ENCODE measurements at places on chromosomes 7 and 10.

- peak; percentile 45 for DNase-seq
Observed at GRCh38 chr10:18368682-18369081, 228.5 kb downstream of the CACNB2 start.

DNA sequence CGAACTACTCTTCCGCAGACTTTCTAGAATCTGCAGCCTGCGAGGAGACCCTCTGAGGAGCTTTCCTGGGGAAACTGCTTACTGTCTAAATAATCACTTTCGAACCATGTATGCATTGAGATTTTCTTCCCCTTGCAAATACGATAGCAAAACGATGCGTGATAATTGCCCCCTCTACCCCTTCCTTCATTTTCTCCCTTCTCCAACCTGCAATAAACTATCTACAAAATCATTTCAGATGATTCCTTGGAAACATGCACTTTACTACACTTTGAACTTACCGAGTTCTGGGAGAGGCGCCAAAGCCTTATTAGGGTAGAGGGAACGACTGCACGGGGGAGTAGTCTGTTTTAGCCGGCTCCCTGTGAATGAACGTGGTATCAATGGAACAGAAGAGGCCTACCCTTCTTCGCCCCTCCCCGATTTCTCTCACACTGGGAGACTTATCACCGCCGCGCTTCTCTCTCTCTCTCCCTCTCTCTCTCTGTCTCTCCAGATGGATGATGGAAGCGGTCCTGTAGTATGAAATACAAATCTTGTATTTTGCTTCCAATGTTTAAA lies at the start of gene FGFBP3:
Gene FGFBP3, minus strand, starts transcription at position 370 of the 561 bp plus-strand sequence. CDS start 517 bp downstream, outside the sequence.
- peak; percentile 48 for DNase-seq

GRCh38 chr10:58714409-58714808 lies 201.7 kb downstream of the BICC1 start:
- no peak for DNase-seq

GRCh38 chr7:127375631-127376030 lies 16.9 kb downstream of the ZNF800 start:
- DNase-seq = no peak

DNA sequence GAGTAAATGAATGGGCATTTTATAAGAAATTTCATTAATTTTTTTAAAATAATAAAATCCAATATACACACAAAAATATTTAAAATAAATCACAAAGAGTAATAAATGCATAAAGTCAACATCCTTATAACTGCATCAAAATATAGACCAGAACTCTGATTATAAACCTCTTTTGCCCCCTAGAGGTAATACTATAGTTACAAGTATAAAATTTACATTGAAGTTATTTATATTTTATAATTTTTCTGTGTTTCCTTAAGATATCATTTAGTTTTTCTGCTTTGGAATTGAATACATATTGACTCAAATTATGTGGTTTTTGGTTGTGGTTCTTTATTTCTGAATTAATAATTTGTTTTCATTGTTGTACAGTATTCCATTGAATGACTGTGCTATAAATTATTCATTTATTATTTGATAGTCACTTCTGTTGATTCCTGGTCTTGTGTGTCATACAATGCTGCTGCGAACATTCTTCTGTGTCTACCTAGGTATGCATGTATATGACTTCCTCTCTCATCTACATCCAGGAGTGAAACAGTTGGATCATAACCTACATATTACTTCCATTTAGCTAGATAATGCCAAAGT lies 673.6 kb downstream of the IPMK start:
- DNase-seq = no peak

DNA sequence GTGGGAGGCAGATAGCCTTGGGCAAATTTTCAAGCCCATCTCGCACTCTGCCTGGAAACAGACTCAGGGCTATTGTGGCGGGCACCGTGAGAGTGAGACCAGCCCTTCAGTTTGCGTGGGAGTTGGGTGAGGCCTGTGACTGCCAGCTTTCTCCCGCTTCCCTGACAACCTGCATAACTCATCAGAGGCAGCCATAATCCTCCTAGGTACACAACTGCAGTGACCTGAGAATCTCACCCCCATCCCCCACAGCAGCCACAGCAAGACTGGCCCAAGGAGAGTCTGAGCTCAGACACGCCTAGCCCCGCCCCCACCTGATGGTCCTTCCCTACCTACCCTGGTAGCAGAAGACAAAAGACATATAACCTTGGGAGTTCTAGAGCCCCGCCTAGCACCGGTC lies 275.4 kb downstream of the GRID1 start:
- DNase-seq = no peak

DNA sequence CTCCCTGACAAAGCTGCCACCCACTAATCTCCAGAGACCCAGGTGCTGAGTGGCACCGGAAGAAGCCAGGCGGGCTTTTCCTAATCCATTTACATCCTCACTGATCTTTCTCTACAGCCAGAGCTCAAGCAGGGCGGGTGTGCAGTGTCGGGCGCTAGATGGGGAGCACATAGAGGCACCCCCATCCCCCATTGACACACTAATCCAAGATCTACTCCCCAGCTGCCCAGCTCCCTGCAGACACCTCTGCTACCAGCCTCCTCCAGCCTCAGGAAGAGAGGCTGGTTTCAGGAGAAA lies 22.2 kb downstream of the FRMPD2 start:
- no peak for DNase-seq

- DNase-seq = peak; percentile 30
Observed at GRCh38 chr10:123870260-123870659, 21.3 kb downstream of the CPXM2 start.

- no peak for DNase-seq
Observed at GRCh38 chr10:121975295-121976086, 474 bp upstream of the NSMCE4A start.

- DNase-seq = no peak
Observed at GRCh38 chr7:68977385-68978055, 620.8 kb upstream of the AUTS2 start.

- no peak for DNase-seq
Observed at GRCh38 chr7:75987026-75987804, 7.2 kb downstream of the TMEM120A start.

DNA sequence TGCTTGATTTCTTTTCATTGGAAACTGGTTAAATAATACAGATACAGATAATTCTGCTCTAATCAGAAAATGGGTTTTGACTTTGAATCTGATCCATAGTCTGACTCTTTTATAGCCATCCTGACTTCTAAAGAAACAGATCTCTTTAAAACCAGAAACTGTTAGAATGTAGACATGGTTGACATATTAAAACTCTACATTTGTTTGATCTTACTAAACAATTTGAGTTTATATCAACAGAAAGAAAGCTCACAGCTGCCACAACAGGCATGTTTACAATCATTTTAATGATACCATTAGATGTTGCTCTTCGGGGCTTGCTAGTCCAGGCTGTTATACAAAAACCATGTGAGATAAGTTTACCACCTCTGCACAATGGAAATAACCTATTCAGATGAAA lies 193.0 kb upstream of the SEMA3A start:
- DNase-seq = no peak

DNA sequence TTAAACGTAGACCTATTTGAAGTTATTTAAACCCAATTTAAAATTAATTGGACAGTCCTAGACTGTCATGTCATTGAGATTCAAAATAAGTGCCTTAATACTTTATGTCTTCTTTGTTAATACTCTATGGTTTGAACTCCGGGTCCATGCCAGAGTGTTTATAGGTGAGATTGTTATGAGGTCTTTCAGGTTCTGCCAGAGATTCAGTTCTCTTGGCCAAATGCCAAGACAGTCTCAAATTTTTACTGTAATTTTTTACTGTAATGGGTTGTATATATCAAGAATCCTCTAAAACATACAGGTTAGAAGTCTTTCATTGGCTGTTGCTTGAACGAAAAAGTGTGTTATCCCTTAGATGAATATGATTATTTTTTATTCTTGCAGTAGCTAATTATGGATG lies 3.9 kb downstream of the ADD3 start:
- no peak for DNase-seq

GRCh38 chr7:73865738-73866445 lies 4.9 kb downstream of the TMEM270 start:
- peak; percentile 59 for DNase-seq

DNA sequence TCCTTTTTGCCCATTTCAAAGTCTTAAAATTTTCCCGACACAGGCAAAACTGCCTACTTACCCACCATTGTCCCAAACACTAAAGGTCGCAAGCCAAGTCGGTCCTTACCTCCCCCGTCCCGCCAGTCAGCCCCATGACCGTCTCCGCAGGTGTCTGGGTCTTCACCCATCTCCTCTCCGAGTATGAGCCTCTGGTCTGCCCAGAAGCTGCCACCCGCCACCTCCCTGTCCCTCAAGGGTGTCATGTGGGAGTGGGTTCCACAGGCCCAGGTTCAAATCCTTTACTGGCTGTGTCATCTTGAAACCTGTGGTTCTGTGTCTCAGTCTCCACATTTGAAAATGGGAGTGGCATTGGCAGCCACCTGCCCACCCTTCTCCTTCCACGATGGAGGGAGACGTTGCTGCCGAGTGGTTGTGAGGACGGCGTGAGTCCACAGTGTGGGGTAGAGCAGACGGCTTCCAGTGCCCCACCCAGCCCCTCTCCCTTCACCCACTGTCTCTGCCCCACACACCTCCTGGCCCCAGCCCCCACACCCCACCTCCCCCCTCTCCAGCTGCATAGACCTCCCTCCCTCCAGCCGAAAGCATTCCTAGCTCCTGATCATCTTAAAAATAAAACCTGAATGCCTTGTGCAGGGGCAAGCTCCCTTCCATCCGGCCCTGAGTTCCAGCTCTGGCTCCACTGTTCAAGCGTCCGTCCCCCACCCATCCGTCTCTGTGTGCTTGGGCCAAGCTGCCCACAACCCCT lies 35.3 kb downstream of the FOXL3 start:
- DNase-seq = no peak

GRCh38 chr7:84055904-84056605 lies 138.5 kb downstream of the SEMA3A start:
- DNase-seq = no peak

- DNase-seq = no peak
Observed at GRCh38 chr10:115118346-115118745, 25.2 kb downstream of the ATRNL1 start.

DNA sequence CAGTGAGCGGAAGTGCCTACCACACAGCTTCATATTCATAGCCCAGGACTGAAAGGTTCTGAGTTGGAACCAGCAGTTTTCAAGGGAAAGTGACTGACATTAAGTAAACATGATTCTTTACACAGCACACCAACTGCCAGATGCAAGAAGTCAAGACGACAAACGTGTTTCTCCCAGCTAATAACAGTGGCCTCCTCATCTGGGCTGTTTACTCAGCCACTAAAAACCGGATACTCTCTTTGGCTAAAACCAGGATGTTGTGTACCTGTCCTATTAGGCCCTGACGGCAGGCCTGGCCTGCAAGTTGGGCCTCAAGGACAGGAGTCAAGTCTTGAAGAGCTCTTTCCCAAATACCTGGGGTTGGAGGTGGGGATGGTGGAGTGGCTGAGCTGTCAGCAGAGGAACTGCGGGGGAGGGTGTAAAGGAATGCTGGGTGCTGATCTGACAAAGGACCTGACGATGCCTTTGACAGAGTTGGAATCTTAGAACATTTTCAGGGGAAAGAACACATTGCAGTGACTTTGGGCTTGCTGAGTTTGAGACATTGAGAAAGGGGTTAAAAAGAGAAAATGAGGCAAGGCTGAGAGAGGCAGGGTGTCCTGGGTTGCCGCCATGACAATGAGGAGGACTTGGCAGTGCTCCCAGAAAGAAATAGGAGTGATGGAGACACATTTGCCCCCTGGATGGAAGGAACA lies 57.7 kb downstream of the STEAP1B start:
- DNase-seq = no peak

DNA sequence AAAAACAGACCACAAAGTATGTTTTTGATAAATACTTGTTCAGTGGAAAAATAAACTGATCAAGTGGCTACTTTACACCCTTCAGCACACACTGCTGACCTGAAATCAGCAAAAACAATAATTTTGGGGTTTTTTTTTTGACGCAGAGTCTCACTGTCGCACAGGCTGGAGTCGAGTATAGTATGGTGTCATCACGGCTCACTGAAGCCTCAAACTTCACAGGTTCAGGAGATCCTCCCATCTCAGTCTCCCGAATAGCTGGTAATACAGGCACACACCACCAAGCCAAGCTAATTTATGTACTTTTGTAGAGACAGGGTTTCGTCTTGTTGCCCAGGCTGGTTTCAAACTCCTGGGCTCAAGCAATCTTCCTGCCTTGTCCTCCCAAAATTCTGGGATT lies 30.6 kb downstream of the TARP start:
- DNase-seq = no peak

DNA sequence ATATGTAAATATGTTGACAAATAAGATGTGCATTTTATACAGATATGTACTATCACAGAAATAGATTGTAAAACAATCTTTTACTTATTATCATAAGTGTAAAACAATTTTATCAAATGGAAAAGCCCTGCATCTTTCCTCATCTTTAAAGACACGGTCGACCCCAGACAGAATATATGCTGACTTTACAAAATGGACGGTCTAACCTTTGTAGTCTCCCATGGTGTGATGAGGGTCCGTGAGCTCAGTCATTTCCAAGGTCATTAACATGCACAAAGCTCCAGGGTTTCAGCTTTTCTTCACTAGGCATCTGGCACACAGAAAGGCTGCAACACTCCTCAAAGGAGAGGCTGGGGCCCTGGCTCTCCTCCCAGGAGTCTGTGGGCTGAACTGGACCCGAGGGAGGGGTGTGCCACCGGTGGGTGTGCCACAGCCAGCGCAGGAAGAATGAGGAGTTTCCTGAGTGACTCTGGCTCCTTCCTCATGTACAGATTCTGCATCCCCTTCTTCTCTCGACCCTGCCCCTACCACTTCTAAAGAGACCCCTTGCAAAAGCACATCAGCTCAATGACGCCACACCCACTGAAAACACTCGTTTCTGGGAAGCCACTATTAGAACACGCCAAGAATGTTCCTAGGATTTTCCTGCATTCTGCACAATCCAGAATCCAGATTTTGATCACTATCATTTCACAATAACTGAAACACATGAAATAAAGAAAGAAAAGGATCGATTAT lies 26.2 kb upstream of the ABLIM1 start:
- peak; percentile 48 for DNase-seq

DNA sequence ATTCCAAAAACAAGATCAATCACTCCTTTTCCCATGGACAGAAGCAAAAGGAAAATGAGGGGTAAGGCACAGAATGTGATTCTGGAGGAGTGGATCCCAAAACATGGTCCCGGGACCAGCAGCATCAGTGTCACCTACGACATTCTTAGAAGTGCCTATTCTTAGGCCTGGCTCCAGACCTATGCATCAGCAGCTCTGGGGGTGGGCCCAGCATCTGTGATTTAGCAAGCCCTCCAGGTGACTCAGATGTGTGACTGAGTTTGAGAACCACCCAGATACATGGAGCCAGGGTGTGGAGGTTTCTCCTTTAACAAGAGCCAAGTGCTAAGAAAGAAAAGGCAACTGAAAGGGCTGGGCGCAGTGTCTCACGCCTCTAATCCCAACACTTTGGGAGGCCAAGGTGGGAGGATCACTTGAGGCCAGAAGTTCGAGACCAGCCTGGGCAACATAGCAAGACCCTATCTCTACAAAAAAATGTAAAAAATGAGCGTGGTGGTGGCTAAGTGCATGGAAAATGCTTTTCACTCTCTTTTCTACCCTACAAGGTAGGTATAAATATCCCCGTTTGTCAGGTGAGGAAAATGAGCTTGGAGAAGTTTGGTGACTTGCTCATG lies 17.1 kb upstream of the ARPC1A start:
- peak; percentile 8 for DNase-seq
